T47D (cell line): ENCODE measurements at places on chromosomes 2 and 18.

DNA sequence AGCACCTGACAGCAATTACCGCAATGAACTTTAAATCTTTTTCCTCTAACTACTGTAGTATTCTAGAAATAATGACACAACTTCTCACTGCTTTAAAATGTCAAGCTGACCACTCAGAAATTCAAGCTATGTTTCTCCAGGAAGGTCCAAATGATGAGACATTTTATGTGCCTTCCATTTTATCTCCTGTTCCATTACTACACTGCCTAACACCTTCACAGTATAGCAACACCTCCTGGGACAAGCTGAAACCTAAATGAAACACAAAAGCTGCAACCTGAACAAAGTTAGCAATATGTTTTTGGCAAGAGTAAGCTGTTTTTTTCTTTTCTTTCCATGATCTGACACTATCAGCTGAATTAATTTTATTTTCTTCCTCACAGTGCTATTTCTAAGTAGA lies 81.9 kb downstream of the IKZF2 start:
- no peak for DNase-seq

DNA sequence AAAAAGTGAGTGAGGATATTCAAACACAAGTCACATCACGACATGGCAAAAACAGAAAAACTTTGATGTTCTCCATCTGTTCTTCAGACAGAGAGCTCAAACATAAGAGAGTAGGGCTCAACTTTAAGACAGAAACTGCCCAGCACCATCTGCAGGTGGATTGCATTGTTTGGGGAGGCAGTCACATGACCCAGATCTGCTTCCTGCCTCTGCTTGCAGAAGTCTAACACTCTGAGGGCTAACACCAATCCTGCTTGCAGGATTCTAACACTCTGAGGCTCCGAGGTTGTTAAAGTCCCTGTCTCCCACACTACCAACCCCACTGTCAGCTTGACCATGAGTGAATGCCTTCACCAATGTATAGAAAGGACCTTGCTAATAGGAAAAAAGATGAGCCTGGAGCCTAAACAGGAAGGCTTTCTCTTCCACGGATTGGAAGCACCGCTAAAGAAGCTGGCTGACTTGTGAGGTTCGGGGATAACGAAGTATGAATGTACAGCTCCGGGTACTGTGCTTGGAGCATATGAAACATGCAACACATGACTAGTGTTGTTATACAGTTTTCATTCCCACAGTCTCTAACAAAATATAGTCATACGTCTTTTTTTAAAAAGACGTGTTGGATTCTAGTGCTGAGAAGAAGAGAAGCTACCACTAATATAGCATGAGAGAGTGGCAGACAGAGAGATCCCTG lies 176.6 kb upstream of the CREB1 start:
- DNase-seq, result peak; percentile 28

- DNase-seq, result no peak
Observed at GRCh38 chr2:118668431-118669424, 178.7 kb downstream of the EN1 start.

DNA sequence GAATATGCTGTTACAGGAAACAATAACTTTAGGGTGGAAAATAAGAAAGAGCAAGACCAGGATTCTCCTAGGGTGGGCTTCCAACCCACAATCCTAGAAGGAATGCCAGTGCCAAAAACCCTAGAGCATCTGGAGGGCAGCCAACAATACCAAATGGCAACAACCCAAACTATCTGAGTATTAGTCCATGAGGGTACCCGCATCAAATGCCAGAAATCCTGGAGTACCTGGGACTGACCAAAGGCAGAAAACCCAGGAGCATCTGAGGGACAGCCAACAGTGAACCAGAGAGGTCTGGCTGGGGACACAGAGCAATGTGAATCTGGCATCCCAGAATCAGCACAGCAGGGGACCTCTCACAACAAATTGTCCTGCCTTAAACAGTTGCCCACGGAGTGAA lies 126.3 kb downstream of the SCG2 start:
- DNase-seq, result no peak

- no peak for DNase-seq
Observed at GRCh38 chr2:189056200-189057106, 82.3 kb downstream of the COL3A1 start.

- no peak for DNase-seq
Observed at GRCh38 chr2:144320491-144320890, 199.4 kb downstream of the ZEB2 start.

DNA sequence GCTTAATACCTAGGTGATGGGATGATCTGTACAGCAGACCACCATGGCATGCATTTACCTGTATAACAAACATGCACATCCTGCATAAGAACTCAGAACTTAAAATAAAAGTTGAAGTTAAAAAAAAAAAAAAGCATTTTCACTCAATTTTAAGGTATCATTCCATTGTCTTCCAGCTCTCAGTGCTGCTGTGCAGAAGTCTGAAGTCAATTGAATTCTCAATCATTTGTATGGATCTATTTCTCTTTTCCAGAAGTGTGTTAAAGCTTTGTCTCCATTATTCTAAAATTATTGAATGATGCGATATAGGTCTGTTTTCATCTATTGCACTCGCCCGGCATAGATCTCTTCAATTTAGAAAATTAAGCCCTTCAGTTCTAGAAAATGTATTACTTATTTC lies 202.5 kb upstream of the EPAS1 start:
- no peak for DNase-seq

DNA sequence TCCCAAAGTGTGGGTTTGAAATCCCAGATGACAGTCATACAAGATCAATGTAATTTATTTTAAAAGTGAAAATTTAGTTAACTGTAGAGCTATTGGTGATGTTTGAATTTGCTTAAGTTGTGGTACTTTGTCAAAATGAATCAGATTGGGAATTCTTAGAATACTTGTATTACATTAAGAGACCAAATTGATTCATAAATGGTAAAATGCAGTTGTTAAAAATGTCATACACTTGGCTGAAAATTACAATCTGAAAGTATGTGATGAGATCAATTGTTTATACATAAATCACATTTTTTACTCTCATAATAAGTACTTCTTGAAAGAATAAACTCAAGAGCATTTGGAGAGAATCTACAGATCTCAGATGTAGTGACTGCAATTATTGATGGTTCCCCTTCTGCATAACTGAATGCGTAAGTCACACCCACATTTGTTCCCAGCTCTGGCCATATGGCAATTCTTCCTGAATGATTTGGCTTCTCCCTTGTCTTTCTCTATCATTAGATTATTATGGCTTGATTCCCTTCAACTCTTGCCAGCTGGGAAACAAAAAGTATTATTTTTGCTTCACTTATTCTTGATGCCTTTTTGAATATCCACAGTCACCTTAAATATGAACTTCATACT lies 558.5 kb downstream of the CPS1 start:
- no peak for DNase-seq

DNA sequence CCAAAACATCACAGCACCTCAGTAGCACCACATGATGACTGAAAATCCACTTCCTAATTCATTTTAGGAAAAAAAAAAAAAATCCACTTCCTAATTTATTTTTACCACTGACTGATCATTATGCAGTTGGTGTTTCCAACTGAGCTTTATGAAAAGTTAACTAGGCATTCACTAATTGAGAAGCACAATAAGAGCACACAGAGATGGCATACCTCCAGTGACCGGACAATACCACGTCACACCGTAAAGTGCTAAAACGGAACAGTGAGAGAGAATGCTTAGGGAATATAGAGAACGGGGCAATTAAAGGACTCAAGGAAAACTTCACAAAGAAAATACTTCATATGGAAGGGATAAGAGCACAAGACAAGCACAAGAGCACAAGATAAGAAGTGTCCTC lies 212.5 kb downstream of the NBAS start:
- no peak for DNase-seq

DNA sequence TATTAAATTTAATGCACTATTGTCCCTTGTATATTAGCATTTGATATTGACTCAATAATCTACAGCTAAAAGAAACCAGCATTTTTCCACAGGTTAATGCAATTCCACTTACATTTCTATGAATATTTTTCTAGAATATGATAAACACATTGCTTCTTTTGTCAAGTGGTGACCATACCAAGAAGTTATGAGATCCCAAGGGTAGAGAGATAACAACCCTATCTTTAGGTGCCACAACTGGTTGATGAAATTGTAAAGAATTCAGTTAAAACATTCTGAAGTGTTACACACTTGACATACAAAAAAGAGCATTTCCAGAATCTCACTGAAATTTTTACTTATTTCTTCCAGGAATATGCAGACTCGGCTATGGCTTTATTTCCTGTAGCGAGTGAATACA lies 56.0 kb downstream of the ABCG8 start:
- no peak for DNase-seq

GRCh38 chr18:36757081-36757480 lies 71.7 kb downstream of the TPGS2 start:
- peak; percentile 61 for DNase-seq

DNA sequence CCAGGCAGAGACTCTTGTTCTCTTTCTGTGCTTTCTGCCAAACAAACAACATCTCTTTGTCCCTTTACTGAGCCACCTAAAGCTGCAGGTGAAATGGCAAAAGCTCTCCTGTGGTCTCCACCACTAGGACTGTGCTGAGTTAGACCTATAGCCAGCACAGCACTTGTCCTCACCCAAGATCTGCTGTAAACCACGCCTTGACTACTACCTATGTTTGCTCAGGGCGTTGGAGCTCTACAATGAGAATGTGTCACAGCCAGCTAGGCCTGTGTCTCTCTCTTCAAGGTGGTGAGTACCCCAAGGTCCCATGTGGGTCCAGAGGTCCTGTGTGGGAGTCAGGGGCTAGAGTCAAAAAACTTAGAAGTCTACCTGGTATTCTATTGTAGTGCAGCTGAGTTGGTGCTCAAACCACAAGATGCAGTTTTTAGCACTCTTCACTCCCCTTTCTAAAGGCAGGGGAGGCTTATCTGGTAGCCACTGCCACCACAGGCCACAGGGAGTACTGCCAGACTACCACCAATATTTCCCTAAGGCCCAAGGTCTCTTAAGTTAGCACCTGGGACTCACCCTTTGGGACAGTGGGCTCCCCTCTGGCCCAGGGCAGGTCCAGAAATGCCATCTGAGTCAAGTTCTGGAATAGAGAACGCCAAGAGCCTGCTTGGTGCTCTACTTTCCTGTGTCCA lies 96.8 kb upstream of the RPRM start:
- no peak for DNase-seq

- DNase-seq, result no peak
Observed at GRCh38 chr2:12549641-12550040, 167.1 kb upstream of the TRIB2 start.
